ENCODE measurements at places on chromosomes 6 and 20. TPM values are rescaled to one million over a fixed set of nuclear protein-coding genes. Genes with fewer than 3 reads are reported as not detected.

Gene MAFB
- total RNA-seq = 1.7 TPM

Gene LIN28B
- not detected for total RNA-seq

Gene FOXF2
- total RNA-seq = not detected

Gene RFX6
- total RNA-seq = not detected

Gene PLN
- not detected for total RNA-seq

Gene RBM24
- 4.8 TPM for total RNA-seq

Gene CNPY3
- 28.1 TPM for total RNA-seq

Gene CMTR1
- total RNA-seq = 35.8 TPM

Gene CPNE5
- total RNA-seq = 9.3 TPM

Gene B4GALT5
- 77.7 TPM for total RNA-seq

Gene MICB
- 33.1 TPM for total RNA-seq

Gene LTB
- 0.80 TPM for total RNA-seq
